Stimulated activated CD8-positive, alpha-beta memory T cell treated with anti-CD3 and anti-CD28 coated beads, Interleukin-7, amount 100 ng/mL, for 48 hours (primary cell): ENCODE measurements at places on chromosomes 12 and 14.

GRCh38 chr14:89242652-89243279, 174.3 kb downstream of the FOXN3 start:
- DNase-seq: no peak

GRCh38 chr14:50023671-50024490, 92.5 kb downstream of the VCPKMT start:
- DNase-seq: no peak

DNA sequence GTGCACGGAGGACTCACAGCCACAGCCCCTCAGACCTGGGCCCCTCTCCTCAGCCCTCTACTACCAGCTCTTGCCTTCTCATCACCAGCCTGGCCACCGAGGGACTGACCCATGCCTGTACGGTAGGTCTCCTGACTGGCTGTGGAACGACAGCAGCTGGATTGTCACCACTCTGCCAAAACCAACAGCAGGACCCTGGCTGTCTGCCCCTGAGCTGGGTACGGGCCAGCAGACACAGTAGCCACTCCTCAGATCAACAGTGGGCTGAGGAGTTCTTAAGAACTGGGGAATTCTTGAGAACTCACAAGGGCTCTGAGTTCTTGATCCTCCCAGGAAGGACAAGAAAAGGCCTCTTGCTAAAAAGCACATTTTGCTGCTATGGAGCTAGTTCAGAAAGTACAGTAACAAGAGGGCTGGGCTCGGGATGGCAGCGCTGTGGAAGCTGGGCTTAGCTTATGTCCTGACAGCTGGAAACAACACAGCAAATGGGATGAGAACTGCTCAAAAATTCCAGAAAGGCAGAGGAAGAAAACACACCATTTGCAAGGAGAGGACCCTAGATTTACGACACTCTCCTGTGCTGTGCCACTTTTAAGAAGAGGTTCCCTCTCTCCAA, 176.4 kb downstream of the ANO2 start:
- DNase-seq: no peak

GRCh38 chr14:70652871-70653270, 11.2 kb downstream of the TTC9 start:
- no peak for DNase-seq

DNA sequence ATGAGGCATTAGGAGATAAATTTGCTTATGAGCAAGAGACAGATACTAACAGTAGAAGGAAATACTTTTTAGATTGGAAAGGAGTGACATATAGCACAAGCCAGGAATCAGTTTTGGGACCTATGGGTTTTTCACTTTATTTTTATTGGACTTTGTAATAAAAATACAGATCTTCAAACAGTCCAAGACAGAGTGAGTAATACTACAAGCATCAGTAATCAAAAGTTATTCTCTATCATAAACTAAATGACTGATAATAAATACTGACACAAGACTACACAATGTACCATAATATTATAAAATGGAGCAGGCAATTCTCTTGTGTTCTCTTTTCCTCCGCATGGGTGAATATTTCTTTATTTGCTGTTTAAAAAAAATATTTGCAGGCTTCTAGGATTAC, 85.8 kb downstream of the DERA start:
- DNase-seq: no peak

GRCh38 chr14:101780390-101780789, 18.9 kb downstream of the PPP2R5C start:
- no peak for DNase-seq

- no peak for DNase-seq
Observed at GRCh38 chr14:64095620-64096019, 198.6 kb downstream of the ESR2 start.

DNA sequence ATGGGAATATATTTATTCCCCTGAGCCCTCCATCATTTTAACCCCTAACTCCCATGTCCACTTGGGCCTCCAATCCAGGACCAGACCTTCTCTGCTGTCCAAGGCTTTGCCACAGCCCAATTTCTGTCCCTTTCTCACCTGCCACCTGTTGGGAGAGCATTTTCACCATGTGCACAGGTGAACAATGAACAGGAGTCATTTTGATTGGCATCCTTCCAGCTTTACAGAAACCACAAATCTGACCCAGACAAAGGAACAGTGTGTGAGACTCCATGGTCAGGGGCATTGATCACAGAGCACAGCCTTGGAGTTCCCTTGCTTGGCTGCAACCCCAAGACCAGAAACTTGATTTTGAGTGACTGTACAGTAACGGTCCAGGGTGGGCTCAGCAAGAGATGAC, 91.9 kb downstream of the CRACR2A start:
- DNase-seq: no peak

- DNase-seq: no peak
Observed at GRCh38 chr12:108734200-108734906, 3.0 kb upstream of the CORO1C start.

GRCh38 chr14:104114421-104115130, 23.8 kb upstream of the KIF26A start:
- no peak for DNase-seq

- no peak for DNase-seq
Observed at GRCh38 chr12:66159123-66159522, 10.7 kb downstream of the TMBIM4 start.

GRCh38 chr14:69117020-69117767, 35.7 kb downstream of the DCAF5 start:
- DNase-seq: no peak

GRCh38 chr12:93876360-93876759, 199.2 kb downstream of the CRADD start:
- DNase-seq: no peak

- no peak for DNase-seq
Observed at GRCh38 chr12:132501204-132501940, 11.4 kb downstream of the FBRSL1 start.

GRCh38 chr14:64800000-64800399, 79.7 kb downstream of the SPTB start:
- no peak for DNase-seq

GRCh38 chr14:55814873-55815272, 234.9 kb downstream of the KTN1 start:
- no peak for DNase-seq

DNA sequence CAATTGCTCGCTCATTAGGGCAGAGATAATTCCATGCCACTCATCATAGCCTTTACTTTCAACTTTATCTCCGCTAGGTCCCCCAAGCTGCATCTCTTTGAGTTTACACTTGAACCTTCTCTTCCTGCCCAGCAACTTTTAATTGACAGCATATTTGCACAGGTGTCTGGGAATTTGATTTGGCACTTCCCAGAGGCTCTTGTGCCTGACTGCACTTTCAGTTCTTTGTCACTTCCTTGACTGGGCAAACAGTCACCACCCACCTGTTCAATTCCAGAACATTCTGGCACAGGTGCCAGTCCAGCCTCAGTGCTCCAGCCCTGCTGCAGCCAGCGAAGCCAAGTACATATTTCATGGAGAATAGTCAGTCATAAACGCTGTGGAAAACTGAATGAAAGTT, 110.1 kb upstream of the LRIG3 start:
- no peak for DNase-seq

DNA sequence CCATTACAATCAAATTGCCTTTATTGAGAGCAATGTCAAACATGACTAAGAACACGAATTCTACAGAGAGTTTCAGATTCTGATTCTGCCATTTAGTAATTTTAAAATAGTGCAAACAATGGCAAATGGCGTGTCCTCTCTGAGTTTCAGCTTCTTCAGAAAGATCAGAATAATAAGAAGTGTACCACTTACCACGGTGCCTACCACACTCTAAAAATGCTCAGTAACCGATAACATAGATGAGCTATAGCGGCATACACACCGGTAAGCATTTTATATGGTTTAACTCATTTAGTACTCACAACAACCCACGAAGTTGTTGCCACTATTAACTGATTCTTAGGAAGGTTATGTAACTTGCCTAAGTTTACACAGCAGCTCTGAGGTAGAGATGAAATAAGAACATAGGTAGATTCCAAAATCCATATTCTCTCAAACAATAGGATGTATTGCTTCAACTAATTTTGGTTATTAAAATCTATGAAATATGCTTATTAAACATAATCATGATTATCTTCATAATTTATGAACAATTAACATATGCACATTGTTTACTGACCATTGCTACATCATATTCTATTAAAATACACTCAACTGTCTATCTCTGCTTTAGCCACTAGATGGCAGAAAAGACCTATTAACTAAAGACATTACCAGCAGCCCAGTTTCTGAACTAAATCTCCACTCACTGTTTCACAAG, 38.3 kb downstream of the SLC6A15 start:
- DNase-seq: no peak

GRCh38 chr12:113831476-113831875, 134.6 kb downstream of the RBM19 start:
- no peak for DNase-seq

DNA sequence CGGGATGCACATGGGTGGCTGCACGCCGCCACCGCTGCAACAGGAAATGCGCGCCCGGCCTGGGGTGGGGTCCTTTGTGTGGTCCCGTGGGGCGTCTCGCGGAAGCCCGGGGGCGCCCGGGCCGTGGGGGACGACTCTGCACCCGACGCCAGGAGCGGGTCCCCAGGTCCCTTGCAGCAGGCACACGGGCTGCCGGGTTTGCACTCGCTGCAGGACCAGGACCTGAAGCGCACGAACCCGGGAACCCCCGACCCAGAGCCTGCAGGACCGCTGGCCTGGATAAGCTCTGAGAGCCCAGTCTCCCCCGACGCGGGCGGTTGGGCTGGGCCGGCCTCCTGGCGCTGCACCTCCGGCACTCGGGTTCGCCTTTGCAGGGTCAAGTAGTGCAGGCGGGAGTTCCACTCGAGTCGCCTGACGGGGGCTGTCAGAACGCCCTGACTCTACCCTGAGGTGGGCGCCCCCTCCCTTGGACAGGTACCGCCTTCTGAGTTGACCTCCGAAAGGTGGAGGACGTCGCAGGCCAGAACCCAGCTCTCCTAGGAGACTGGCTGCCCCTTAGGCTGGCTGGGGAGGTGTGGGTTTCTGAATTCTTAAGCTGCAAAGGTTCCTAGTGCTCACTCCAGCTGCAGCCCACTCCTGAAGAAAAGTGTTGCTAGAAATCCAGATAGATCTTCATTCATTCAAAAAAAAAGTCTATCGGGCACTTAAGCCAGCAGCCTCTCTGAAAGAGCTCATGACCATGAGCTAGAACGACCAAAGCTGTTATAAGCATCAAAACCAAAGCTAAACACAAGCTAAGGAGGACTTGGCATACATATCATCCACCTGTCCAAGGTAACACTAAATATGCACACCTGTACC, 68.0 kb downstream of the RNF34 start:
- DNase-seq: no peak

- no peak for DNase-seq
Observed at GRCh38 chr12:6778217-6778573, 5.9 kb downstream of the LAG3 start.
